ENCODE measurements at places on chromosomes 13 and 19.
A peak's percentile ranks its signal among the peaks of the same experiment; 100 is the strongest.

- H3K4me1 ChIP-seq = no peaks in the 10 kb centered on the region
- DNase-seq = no peak
- no peak overlapping the region for H3K4me3 ChIP-seq
- no peaks in the 10 kb centered on the region for H3K36me3 ChIP-seq
- no peak overlapping the region for H3K27ac ChIP-seq
Measured at GRCh38 chr13:45575830-45576180, 39.7 kb downstream of the ERICH6B start.

GRCh38 chr13:96984051-96984508 is 10.2 kb downstream of the OXGR1 start:
- H3K4me3 ChIP-seq = no peak overlapping the region
- H3K27me3 ChIP-seq = peaks cover 5% of the 10 kb centered on the region
- no peaks in the 10 kb centered on the region for H3K4me1 ChIP-seq
- DNase-seq = no peak

DNA sequence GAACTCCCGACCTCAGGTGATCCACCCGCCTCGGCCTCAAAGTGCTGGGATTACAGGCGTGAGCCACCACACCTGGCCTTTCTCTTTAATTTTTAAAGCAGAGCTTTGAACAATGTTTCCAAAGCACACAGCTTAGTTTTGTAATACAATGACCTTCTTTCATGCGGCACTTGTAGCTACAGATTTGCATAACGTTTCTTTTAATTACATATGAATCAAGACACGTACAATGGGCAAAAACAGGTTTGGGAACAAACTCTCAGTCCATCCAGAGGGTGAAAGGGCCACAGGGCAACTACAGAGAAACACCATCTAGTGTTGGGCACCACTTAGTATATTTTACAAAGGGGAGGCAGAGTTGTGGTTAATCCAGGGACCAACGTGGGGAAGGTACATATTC is 19.0 kb upstream of the S1PR4 start:
- no peak overlapping the region for H3K27ac ChIP-seq
- DNase-seq = no peak
- peaks cover 30% of the 10 kb centered on the region for H3K4me1 ChIP-seq
- H3K4me3 ChIP-seq = no peak overlapping the region

GRCh38 chr19:54455786-54456422 is 6.9 kb downstream of the LENG8 start:
- H3K27me3 ChIP-seq = no peaks in the 10 kb centered on the region
- no peak overlapping the region for H3K4me3 ChIP-seq
- H3K4me1 ChIP-seq = peaks cover 4% of the 10 kb centered on the region
- peaks cover 71% of the 10 kb centered on the region for H3K36me3 ChIP-seq
- no peak for DNase-seq
- no peak overlapping the region for H3K27ac ChIP-seq

DNA sequence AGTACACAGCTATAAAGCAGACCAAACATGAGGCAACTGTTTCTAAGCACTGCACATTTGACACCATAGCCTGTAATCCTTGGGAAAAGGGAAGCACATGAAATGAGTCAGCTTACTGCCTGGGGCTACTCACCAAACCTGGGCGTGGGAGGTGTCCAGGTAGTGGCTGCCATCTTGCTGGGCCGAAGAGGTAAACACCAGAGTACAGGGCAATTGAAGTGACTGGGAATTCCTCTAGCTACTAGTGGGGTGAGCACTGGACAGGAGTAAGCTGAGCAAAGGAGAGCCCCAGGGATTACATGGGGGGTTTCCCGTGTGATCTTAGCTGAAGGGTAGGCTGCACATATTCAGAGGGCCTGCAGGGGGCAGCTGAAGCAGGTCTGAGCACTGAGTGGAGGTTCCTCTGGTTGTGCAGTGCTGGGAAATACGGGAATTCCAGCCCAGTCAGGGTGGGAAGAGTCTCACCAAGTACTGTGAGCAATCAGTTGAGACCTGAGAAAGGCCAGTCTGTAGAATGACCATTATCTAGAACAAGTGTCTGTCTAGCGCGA is 140.5 kb downstream of the SLC7A1 start:
- no peak for DNase-seq
- no peaks in the 10 kb centered on the region for H3K36me3 ChIP-seq
- no peak overlapping the region for H3K4me3 ChIP-seq
- no peak overlapping the region for H3K27ac ChIP-seq
- no peaks in the 10 kb centered on the region for H3K4me1 ChIP-seq

DNA sequence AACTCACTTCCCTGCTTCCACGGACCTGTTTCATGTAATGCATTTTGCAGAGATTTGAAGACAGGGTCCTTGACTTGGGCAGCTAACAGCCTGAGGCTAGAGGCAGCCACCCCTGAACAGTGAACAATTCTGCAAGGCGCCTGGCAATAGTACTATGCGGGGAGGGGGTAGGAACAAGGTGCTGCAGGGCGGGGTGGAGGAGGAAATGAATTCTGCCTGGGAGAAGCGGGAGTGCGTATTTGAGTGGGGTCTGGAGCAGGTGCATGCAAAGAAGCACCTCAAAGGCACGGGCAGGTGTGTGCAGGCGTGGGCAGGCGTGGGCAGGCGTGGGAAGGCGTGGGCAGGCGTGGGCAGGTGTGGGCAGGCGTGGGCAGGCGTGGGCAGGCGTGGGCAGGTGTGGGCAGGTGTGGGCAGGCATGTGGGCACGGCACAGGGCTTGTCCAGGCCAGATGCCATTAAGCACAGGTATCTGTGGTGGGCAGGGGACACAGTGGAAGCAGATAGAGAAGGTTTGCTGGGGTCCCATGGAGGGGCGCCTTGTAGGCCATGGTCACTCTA is 130.4 kb upstream of the GJB6 start:
- H3K4me1 ChIP-seq = peaks cover 4% of the 10 kb centered on the region
- H3K4me3 ChIP-seq = no peak overlapping the region

GRCh38 chr19:1104311-1105007 is 665 bp downstream of the GPX4 start:
- peak overlapping the region; percentile 49 for H3K27ac ChIP-seq
- peaks cover 17% of the 10 kb centered on the region for H3K4me1 ChIP-seq
- peaks cover 5% of the 10 kb centered on the region for H3K36me3 ChIP-seq
- no peaks in the 10 kb centered on the region for H3K27me3 ChIP-seq
- H3K4me3 ChIP-seq = peak overlapping the region; percentile 73
- DNase-seq = peak; percentile 81

DNA sequence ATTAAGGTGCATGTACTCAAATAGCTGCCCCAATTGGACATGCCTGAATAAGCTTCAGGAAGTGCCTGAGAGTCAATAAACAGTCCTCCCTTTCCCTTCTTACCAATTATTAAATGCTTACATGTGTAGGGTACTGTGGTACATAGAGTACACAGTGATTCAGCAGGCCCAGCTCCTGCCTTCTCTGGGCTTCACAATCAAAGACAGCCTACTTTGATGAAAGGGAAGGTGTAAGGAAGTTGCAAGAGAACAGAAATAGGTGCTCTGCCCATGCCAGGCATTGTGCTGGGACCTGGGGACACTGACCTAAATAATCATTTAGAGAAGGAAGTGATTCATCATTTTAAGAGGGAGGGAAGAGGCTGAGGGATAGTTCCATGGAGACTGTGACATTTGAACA is 17.2 kb downstream of the FRY start:
- DNase-seq = no peak
- H3K4me1 ChIP-seq = peaks cover 44% of the 10 kb centered on the region
- H3K36me3 ChIP-seq = peaks cover 20% of the 10 kb centered on the region

DNA sequence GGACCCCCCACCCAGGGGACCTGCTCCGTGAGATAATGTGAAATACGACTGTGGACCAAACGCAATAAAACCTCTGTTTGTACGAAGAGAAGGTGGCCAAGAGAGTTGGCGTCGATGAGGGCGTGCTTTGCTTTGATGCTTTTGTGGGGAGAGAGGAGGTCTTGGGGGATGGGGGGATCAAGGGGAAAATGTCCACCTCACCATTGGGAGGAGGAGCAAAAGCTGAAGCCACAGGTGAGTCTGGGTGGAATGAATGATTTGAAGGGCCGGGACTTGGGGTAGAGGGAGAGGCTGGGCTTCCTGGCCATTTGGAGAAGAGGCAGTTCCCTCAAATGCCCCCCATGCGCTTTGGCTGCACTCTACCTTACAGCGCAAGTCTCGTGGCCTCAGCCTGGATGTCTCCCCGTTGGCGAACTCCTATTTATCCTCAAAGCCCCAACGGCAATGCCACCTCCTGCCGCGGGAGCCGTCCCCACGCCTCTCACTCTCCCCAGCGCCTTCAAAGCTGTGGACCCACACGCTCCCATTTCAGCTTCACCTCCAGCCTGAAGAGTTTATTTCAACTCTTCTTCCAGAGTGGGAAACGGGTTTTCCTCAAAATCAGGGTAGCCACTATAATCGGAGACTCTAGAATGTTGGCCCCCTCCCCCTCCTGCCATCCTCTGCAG is 795 bp upstream of the ABCA7 start:
- peak overlapping the region; percentile 97 for H3K4me3 ChIP-seq
- peak overlapping the region; percentile 95 for H3K27ac ChIP-seq
- peaks cover 39% of the 10 kb centered on the region for H3K4me1 ChIP-seq
- DNase-seq = no peak
- no peaks in the 10 kb centered on the region for H3K27me3 ChIP-seq

DNA sequence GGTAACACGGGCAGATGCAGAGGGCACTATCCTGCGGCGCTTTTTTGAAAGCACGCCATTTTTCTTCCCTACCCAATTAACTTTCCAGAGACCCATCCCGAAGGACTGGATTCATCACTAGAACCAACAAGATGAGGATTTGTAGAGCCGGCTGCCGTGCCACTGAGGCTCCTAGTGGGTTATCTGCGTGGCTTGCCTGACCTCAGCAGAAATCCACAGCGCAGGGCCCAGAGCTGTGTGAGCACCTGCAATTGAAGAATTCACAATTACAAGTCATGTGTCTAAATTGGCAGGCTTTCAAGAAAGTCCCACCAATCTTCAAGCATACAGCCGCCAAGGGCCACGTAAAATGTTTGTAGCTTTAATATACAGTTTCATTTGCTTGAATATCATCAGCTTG is 75.5 kb downstream of the ALOX5AP start:
- H3K27me3 ChIP-seq = peaks cover 4% of the 10 kb centered on the region
- H3K4me3 ChIP-seq = no peak overlapping the region

GRCh38 chr13:24737042-24737441 is 26.9 kb upstream of the RNF17 start:
- no peak overlapping the region for H3K4me3 ChIP-seq
- no peak overlapping the region for H3K27ac ChIP-seq
- DNase-seq = no peak
- no peaks in the 10 kb centered on the region for H3K27me3 ChIP-seq
- no peaks in the 10 kb centered on the region for H3K4me1 ChIP-seq
- H3K36me3 ChIP-seq = no peaks in the 10 kb centered on the region

DNA sequence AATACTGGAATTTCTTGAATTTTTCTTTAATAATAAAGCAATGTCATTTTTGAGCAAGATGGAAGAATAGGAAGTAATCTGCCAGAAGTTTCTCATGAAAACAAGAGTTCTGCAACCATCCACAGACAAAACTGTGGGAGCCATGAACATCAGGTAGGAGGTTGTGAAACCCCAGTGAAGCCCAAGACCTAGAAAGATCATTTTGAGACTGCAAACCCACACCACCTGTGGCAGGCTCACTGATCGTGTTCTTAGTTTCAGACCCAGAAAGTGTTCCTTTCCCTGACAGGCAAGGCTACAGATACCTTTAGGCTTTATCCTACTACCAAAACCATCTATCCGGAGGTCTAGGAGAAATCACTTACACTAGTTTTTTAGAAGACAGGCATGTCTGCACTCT is 2189.8 kb upstream of the PCDH20 start:
- no peak overlapping the region for H3K27ac ChIP-seq
- H3K4me1 ChIP-seq = no peaks in the 10 kb centered on the region
- no peak for DNase-seq
- H3K27me3 ChIP-seq = no peaks in the 10 kb centered on the region
- no peak overlapping the region for H3K4me3 ChIP-seq

- peaks cover 40% of the 10 kb centered on the region for H3K36me3 ChIP-seq
- peak overlapping the region; percentile 81 for H3K27ac ChIP-seq
- no peak for DNase-seq
Measured at GRCh38 chr19:17402982-17403855, 2.2 kb downstream of the BST2 start.

- no peak overlapping the region for H3K4me3 ChIP-seq
- DNase-seq = no peak
- H3K36me3 ChIP-seq = no peaks in the 10 kb centered on the region
Measured at GRCh38 chr19:54035215-54036178, 28.2 kb downstream of the VSTM1 start.

DNA sequence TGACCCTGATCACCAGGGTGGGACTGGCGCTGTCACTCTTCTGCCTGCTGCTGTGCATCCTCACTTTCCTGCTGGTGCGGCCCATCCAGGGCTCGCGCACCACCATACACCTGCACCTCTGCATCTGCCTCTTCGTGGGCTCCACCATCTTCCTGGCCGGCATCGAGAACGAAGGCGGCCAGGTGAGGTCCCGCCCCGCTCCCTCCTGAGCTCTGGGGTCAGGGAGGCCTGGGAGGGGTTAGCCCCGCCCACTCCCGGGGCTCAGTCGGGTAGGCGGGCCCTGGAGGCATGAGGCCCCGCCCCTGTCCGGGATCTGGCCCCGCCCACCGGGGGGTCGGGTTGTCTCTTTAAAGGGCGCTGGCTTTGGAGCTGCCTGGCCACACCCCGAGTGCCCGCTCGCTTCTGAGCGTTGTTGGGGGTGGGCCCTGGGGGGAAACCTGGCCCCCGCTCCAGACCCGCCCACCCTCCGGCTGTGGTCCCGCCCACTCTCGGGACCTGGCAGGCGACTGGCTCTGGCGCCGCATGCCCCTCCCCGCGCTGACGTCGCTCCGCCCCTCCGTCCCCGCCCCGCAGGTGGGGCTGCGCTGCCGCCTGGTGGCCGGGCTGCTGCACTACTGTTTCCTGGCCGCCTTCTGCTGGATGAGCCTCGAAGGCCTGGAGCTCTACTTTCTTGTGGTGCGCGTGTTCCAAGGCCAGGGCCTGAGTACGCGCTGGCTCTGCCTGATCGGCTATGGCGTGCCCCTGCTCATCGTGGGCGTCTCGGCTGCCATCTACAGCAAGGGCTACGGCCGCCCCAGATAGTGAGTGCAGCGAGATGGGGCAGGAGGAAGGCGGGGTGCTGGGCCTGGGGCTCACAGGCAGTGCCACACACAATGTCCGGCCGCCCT is 13.1 kb downstream of the DDX39A start:
- peak overlapping the region; percentile 62 for H3K27ac ChIP-seq
- H3K36me3 ChIP-seq = peaks cover 74% of the 10 kb centered on the region
- H3K27me3 ChIP-seq = no peaks in the 10 kb centered on the region
- no peak overlapping the region for H3K4me3 ChIP-seq
- DNase-seq = peak; percentile 83

DNA sequence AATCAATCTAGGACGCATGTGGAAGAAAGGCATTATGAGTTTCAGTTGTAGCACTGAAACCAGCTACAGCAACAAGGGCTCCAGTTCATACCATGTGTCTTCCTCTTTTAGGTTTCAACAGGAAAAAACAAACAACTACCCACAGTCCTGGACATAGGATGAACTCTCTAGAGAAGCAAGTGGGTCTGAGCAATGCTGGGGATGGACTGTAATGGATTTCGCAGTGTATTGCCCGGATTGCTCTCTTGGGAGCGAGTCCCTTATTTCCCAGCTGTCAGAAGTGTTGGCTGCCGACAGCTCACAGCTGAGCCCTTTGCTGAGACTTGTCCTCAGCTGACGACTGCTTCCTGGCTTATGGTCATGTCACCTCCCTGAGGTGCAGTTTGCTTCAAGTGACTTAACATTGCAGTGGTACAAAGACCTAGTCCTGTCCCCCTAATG is 12.1 kb upstream of the MYCBP2 start:
- H3K36me3 ChIP-seq = no peaks in the 10 kb centered on the region
- no peak overlapping the region for H3K27ac ChIP-seq
- H3K4me3 ChIP-seq = no peak overlapping the region
- H3K27me3 ChIP-seq = no peaks in the 10 kb centered on the region
- peaks cover 17% of the 10 kb centered on the region for H3K4me1 ChIP-seq

GRCh38 chr13:106490569-106491321 is 44.7 kb downstream of the EFNB2 start:
- peak overlapping the region; percentile 75 for H3K4me3 ChIP-seq
- peaks cover 16% of the 10 kb centered on the region for H3K4me1 ChIP-seq
- H3K27ac ChIP-seq = no peak overlapping the region
- peaks cover 47% of the 10 kb centered on the region for H3K27me3 ChIP-seq

Measured in T-helper 2 cell treated with Interferon-gamma antibody and Interleukin-4, amounts not matched to agents 5 μg/mL and 100 μg/mL, for 36 hours (primary cell).